ENCODE measurements at places on chromosomes 7 and 10.

DNA sequence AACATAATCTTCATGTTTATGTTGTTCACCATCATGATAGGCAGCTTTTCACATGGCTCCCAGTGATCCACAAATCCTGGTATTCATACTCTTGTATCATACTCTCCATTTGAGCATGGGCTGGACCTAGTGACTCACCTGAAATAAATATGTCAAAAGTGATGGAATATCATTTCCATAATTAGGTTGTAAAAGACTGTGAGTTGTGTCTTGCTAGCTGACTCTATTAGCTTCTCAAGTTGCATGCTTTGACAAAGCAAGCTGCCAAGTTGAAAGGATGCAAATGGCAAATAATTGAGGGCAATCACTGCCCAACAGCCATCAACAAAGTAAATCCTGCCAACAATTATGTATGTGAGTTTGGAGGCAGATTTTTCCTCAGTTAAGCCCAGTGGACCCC lies 300.4 kb downstream of the AHR start:
- DNase-seq: no peak

DNA sequence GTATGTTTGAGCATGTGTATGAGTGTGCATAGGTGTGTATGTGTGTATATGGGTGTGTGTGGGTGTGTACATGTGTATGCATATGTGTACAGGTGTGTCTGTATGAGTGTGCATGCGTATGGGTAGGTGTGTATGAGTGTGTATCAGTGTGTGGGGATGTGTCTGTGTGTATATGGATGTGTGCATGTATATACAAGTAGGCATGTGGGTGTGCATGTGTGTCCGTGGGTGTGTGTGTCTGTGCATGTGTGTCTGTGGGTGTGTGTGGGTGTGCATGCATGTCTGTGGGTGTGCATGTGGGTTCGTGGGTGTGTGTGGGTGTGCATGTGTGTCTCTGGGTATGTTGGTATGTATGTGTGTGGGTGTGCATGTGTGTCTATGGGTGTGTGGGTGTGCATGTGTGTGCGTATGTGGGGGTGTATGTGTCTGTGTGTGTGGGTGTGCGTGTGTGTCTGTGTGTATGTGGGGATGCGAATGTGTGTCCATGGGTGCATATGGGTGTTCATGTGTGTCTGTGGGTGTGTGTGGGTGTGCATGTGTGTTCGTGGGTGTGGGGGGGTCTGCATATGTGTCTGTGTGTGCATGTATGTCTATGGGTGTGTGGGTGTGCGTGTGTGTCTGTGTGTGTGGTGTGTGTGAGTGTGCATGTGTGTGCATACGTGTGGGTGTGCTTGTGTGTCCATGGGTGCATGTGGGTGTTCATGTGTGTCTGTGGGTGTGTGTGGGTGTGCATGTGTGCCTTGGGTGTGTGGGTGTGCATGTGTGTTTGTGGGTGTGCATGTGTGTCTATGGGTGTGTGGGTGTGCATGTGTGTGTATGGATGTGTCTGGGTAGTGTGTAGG lies 20.6 kb downstream of the EMX2 start:
- DNase-seq: no peak

DNA sequence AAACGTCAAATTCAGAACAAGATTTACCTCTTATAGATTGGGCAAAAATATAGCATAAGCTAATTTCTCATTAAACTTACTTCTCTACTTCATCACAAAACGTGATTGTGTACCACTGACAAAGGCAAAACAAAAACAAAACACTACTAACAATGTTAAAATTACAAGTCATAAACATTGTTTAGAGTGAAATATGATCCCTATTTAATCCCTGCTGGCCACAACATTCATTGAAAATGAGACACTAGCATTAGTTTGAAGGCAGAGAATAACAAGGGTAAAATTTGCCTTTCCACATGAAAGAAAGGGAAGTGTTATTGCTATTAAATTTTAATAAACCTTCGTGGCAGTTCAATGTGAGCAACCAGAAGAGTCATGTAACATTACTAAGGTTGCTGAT lies 45.0 kb downstream of the SEMA3A start:
- DNase-seq: no peak

DNA sequence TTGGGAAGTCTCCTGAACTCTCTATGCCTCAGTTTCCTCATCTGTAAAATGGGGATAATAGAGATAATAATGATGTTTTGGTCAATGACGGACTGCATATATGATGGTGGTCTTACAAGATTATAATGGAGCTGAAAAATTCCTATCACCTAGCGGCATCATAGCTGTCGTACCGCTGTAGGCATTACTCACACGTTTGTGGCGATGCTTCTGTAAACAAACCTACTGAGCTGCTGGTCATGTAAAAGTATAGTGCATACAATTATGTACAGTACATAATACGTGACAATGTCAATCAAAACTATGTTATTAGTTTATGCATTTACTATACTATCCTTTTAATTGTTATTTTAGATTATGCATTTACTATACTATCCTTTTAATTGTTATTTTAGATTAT lies 339.1 kb upstream of the NPVF start:
- no peak for DNase-seq

DNA sequence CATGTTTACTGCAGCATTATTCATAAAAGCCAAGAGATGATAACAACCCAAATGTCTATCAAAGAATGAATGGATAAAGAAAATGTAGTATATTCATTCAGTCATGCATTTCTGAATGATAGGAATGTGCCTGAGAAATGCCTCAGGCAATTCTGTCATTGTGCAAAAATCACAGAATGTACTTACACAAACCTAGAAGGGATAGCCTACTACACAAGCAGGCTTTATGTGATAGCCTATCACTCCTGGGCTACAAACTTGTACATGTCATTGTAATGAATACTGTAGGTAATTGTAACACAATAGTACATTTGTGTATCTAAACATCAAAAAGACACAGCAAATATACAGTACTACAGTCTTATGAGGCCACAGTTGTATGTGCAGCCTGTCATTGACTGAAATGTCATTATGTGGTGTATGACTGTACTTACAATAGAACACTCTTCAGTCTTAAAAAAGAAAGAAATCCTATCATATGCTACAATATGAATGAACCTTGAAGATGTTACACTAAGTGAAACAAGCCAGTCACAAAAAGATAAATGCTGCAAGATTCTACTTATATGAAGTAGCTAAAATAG lies 141.8 kb upstream of the GPR22 start:
- no peak for DNase-seq

DNA sequence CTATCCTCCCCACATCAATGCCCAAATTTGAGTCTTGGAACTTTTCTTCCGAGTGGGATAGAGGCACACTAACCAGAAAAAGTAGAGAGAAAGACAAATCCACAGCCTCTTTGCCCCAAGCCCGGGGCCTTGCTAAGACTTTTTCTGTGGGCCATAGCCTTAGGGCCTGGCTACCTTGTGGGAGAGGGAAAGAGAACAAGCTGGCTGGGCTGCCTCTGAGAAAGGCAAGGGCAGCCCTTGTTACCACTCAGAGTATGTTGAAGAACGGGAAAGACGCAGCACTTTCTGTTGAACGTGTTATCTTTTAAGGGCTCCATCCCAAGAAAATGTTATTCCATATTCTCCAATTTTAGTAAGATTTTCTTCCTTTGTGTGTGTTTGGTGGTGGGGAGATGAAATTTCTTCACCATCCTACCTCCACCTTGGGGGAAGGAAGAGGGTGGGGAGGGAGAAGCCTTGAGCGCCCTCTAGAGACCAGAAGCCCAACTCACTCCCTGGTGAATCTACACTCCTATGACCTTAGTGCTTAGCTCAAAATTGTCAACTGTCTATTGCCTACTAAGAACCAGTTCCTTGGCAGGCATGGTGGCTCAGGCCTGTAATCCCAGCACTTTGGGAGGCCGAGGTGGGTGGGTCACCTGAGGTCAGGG lies 3.9 kb upstream of the NRF1 start:
- DNase-seq: no peak

GRCh38 chr7:96300502-96300901 lies 21.4 kb downstream of the SLC25A13 start:
- DNase-seq: no peak

GRCh38 chr7:121334875-121335648 lies 6.3 kb downstream of the WNT16 start:
- no peak for DNase-seq

Data from activated naive CD4-positive, alpha-beta T cell (primary cell).